Renal pelvis (tissue), 12 donors: ENCODE measurements at places on chromosomes 1 and 21. TPM values are rescaled to one million over a fixed set of nuclear protein-coding genes. Genes with fewer than 3 reads are reported as not detected.

Gene DMBX1
- polyA plus RNA-seq: not detected

Gene RIPPLY3
- polyA plus RNA-seq: 2.7 TPM

Gene GBP6
- polyA plus RNA-seq: not detected

Gene PLPPR5
- 1.7 TPM for polyA plus RNA-seq

Gene OR2T2
- not detected for polyA plus RNA-seq

Gene MPL
- 0.42 TPM for polyA plus RNA-seq

Gene HCN3
- polyA plus RNA-seq: 12.2 TPM

Gene OR14A2
- polyA plus RNA-seq: not detected

Gene FALEC
- 0.52 TPM for polyA plus RNA-seq

Gene TNFSF18
- 0.11 TPM for polyA plus RNA-seq

Gene CSTB
- polyA plus RNA-seq: 51.3 TPM

Gene LRRC39
- polyA plus RNA-seq: 1.6 TPM

Gene CLCNKA
- 13.0 TPM for polyA plus RNA-seq

Gene SPOCD1
- 0.84 TPM for polyA plus RNA-seq

Gene FABP3
- 63.2 TPM for polyA plus RNA-seq

Gene NUP133
- 43.2 TPM for polyA plus RNA-seq

Gene CCDC181
- polyA plus RNA-seq: 9.7 TPM

Gene RGSL1
- 0.03 TPM for polyA plus RNA-seq

Gene TCHHL1
- polyA plus RNA-seq: not detected

Gene TMPRSS2
- 44.3 TPM for polyA plus RNA-seq

Gene IGSF3
- 29.7 TPM for polyA plus RNA-seq

Gene CLCC1
- 27.0 TPM for polyA plus RNA-seq

Gene FBLIM1
- 59.4 TPM for polyA plus RNA-seq

Gene RXRG
- 1.4 TPM for polyA plus RNA-seq

Gene MAP3K21
- 22.5 TPM for polyA plus RNA-seq

Gene KCNT2
- polyA plus RNA-seq: 7.3 TPM

Gene GJC2
- 0.59 TPM for polyA plus RNA-seq

Gene AK5
- 2.7 TPM for polyA plus RNA-seq

Gene DENND2C
- polyA plus RNA-seq: 4.9 TPM

Gene CCDC30
- polyA plus RNA-seq: 19.9 TPM

Gene SUSD4
- polyA plus RNA-seq: 20.5 TPM
